Suppressor macrophage treated with lipopolysaccharide for 1 hour (primary cell): ENCODE measurements at places on chromosomes 11 and 22.

DNA sequence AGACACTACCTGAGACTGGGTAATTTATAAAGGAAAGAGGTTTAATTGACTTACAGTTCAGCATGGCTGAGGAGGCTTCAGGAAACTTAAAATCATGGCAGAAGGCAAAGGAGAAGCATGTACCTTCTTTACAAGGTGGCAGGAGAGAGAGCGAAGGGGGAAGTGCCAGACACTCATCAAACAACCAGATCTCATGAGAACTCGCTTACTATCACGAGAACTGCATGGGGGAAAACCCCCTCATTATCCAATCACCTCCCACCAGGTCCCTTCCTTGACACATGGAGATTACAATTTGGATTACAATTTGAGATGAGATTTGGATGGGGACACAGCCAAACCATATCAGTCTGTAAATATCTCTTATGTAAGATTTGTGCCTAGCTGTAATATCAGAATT lies 50.9 kb upstream of the ATXN10 start:
- DNase-seq: no peak

- no peak for DNase-seq
Observed at GRCh38 chr11:73671701-73672100, 25.3 kb downstream of the PLEKHB1 start.

DNA sequence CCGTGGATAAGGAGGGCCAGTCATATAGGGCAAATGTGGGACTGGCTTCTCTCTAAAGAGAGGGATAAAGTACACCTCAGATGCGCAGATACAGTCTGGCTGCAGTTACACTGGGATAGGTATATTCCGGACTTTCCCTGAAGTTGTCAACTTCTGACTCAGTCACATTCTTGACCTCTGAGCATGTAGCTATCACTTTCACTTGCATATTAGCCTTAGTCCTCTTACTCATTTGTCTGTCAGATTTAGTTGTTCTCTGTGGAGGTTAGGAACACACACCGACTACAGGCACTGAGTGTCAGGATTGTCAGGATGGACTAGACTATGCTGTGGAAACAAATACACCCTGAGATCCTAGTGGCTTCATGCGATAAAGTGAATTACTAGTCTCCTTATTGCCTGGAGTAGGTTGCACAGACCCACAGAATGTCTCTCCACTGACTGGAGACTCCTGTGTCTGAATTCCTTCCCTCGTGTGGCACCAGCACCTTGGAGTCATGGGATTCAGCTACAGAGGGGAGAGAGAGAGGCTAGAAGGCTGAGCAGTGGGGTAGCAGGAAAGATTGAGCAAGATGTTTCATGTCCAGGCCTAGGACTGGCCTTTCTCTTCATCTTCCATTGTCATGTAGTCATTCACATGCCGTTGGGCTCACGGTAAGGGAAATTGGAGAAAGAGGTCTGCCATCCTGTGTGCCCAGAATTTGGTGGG lies 654.3 kb downstream of the NTM start:
- DNase-seq: peak; percentile 28

DNA sequence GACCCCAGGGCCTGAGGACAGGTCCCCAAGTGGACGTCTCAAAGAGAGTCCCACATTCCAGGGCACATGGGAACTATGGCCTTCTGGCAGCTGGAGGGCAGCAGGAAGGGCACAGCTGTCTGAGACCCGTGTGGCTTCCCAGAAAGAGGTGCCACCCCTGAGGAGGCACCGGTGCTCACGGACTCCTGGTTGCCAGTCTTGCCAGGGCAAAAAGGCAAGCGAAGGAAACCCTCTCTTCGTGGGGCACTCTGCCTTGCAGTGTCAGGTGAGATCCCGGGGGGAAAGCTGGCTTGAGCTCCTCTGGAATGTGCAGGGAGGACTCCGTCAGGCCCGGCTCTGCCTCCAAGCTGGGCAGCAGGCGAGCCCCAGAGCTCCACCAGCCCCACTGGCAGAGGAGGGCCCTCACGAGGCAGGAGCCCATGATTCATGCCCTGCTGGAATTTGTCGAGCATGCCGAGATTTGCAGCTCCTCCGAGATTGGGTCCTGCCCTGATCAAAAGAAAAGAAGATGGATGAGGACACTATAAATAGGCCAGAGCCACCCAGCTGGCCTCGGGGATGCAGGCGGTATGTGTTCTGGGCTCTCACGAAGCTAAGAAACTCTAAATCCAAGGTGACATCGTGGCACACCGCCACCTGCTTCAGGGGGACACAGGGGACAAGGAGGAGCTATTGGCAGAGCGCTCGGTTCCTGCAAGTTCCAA lies 9.9 kb upstream of the CELSR1 start:
- DNase-seq: peak; percentile 64

DNA sequence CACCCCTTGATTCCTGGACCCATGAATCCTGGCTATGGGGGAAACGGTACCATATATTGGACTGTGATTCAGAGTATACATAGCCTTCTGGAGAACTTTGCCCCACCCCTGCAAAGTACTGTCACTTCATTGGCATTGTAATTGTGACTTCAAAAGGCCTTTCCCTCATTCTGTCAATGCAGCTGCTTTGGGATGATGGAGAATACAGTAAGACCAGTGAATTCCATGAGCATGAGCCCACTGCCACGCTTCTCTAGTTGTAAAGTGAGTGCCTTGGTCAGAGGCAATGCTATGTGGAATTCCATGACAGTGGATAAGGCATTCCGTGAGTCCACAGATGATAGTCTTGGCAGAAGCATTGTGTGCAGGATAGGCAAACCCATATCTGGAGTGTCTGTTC lies 25.7 kb upstream of the MSANTD2 start:
- no peak for DNase-seq

DNA sequence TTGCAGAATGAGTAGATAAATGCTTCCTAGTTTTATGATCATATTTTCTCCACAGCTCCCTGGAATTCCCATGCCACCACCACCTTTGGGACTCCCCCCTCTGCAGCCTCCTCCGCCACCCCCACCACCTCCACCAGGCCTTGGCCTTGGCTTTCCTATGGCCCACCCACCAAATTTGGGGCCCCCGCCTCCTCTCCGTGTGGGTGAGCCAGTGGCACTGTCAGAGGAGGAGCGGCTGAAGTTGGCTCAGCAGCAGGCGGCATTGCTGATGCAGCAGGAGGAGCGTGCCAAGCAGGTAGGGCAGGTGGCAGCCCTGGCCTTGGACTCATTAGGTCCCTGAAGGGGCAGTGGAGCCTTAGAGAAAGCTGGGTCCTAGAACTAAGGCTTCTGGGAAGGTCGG lies 2.9 kb downstream of the SF3B2 start:
- no peak for DNase-seq

- DNase-seq: no peak
Observed at GRCh38 chr11:73163638-73164174, 21.6 kb upstream of the FCHSD2 start.

GRCh38 chr11:60872961-60873524 lies 5.7 kb downstream of the ZP1 start:
- DNase-seq: peak; percentile 38

DNA sequence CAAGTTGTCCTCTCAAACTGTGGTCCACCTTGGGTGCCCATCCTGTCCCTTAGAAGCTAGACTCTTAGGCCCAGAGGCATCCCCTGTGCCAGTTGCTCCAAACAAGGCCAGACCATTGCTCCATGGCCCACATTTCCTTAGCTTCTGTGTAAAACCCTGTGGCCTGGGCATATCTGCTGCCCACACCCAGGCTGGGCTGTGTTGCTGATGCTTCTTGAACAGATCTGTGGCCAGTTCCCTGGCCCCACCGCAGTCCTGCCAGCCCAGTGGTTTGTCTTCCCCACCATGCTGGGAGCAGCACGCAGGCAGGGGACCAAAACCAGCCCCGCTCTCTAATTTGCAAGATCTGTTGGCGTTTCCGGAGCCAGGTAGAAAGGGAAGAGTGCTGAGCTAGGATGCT lies 72.2 kb downstream of the CSNK2A3 start:
- DNase-seq: no peak

- no peak for DNase-seq
Observed at GRCh38 chr11:33405834-33406602, 148.8 kb downstream of the HIPK3 start.

DNA sequence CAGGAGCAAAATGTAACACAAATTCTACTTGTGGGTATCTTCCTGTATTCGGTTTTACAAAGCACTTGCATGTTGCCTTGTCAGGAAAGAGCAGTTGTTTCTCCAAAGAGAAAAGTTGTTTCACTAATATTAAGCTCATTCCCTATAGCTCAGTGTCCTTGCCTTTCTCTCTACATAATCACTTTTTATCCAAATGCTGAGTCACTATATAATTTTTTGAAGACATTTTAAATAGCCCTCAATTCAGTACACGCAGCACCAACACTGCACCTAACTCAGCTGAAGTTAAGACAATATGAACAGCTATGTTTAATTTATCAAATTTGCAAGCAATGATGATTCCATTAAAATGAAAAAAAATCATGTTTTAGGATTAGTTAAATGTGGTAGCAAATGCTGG lies 14.5 kb upstream of the MRTFA start:
- DNase-seq: no peak

DNA sequence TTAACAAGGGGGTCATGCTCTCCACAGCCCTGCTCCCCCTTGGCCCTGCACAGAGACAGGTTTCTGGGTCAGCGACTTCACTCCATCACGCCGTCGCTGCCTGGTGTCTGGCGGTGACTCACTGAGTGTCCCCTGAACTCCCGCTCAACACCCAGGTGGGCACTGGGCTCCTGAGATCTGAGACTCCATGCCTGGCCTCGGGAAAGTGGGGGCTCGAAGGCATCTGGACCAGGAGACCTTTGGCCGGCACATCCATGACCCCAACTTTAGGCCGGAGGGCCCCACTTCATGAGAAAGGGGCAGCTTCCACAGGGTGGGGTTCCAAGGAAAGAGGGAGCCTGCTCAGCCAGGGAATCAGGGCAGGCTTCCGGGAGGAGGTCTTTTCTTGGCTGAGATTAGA lies 79.3 kb upstream of the PRR5 start:
- no peak for DNase-seq

- DNase-seq: peak; percentile 96
Observed at GRCh38 chr11:9001736-9002135, 2.1 kb downstream of the NRIP3 start.

DNA sequence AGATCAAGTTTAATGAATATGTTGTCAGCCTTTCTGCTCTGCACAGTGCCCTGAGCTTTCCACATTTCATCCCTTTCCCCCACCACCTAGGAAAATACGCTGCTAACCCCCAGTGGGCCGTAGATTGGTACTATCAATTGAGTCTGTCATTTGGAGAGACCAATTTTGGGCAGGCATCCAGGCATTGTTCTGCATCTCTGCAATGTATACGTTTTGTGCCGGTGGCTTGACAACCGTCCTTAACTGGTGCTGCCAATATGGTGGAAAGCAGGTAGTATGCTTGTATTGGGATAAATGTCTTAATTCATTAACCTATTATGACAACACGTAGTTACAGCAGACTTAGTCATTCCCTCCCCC lies 1.3 kb downstream of the ELMOD1 start:
- no peak for DNase-seq

DNA sequence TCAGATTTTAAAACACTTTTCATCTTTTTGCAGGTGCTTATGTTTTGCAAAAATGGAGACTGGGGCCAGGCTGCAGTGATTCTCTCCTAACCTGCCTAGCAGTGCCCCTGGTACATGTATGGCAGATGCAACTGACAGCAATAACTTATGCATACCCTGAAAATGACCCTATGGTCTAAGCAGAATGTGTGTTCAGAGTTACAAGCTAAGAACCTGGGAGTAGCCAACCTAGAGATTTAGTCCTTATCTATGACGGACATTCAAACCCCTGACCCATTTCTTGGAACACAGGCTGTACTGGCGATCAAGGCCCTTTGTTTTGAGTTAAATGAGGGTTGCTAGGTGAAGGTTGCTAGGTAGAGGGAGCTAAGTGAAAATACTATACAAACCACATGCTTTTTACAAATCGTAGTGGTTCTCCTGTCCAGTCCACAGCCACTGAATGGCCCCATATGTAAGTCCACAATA lies 184.9 kb upstream of the SESN3 start:
- DNase-seq: no peak

- DNase-seq: no peak
Observed at GRCh38 chr22:24843048-24843447, 37.0 kb downstream of the SGSM1 start.

GRCh38 chr11:5966958-5967357 lies 1.3 kb downstream of the OR56A5 start:
- no peak for DNase-seq

GRCh38 chr22:30196141-30196879 lies 50.2 kb downstream of the LIF start:
- DNase-seq: peak; percentile 98

- peak; percentile 46 for DNase-seq
Observed at GRCh38 chr11:61928606-61929005, 11.2 kb upstream of the RAB3IL1 start.

- DNase-seq: peak; percentile 89
Observed at GRCh38 chr11:120303004-120303637, 22.0 kb upstream of the TLCD5 start.

DNA sequence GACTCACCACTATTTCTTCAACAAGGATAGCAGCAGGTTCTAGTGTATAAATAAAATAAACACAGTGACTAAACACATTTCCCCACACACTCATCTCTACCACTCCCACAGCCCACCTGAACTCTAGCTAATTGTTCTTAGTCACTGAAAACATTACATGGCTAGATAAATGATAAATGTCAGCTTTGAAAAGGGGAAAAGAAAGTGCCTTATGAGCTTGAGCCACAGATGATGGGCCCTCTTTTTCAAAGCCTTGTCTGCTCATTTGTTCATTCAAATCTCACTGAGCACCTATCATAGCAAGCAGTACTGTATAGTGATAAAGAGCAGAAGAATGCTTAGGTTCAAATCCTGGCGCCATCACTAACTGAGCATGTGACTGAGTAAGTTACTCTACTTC lies 58.3 kb downstream of the SIK3 start:
- DNase-seq: peak; percentile 34

GRCh38 chr22:20196094-20196842 lies 45.4 kb upstream of the CCDC188 start:
- DNase-seq: no peak

- DNase-seq: no peak
Observed at GRCh38 chr11:12497431-12497830, 120.1 kb downstream of the PARVA start.

GRCh38 chr11:119872611-119873310 lies 143.8 kb upstream of the NECTIN1 start:
- DNase-seq: no peak

DNA sequence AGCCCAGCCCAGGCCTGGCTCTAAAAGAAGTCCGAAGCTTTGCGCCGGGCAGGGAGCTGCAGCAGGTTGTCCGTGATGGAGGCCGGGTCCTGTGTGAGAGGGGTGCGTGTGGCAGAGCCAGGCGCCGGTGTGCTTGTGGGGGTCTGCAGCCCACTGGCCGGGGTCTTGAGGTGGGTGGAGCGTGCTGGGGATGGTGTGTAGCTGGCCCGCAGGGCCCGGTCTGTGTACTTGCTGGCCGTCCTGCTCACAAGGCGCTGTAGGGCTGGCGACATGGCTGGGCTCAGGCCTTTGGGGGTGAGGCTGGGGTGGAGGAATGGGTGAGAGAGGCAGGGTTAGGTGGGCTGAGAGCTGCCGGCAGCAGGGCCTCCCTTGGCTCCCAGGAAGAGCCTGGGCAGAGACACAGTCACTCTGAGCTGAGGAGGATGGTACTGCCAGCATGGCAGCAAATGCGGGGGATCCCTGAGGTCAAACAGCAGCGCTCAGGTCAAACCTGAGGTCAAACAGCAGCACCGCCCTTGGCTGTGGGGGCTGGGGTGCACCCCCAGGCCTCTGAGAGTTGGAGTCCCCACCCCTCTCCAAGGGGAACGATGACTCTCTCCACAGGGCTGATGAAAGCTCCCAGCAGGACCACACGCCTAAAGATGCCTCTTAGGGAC lies 3.2 kb downstream of the TSSK2 start:
- no peak for DNase-seq
